MG63 (cell line): ENCODE measurements at places on chromosomes 3 and 15. TPM values are rescaled to one million over a fixed set of nuclear protein-coding genes. Genes with fewer than 3 reads are reported as not detected.

GRCh38 chr3:46124216-46125177, 83.6 kb downstream of the CCR1 start:
- no peak for DNase-seq

DNA sequence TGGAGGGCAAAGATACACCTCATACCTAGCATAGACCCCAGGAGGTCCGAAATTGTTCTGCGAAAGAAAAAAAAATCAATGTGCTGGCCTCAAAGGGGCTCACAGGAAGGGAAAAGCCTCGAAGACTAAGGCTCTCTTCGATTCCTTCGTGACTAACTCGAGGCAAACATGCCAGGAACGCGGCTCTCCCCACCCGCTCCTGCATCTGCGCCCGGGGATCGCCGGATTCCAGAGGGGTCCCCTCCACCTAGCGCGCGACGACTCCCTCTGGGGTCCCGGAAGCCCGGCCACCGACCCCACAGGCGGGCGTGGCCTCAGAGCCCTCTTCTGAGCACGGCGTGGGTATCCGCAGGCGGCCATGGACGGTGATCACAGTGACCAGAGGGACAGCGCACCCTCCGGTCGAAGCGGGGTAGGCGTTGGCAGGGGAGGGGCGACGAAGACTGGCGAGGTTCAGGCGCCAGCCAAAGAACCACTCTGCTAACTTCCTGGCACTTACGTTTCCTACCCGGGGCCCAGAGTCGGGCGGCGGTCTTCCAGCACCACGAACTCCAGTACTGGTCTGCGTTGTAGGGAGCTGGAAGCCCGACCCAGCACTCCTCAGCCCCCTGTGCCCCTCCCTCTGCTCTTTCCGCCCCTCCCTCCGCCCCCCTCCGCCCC, 515 bp upstream of the EIF3J start:
- peak; percentile 92 for DNase-seq

GRCh38 chr3:42412526-42413155, 2.2 kb upstream of the LYZL4 start:
- DNase-seq = no peak

The MFSD1 gene
- 122 and 152 TPM in 2 replicates for total RNA-seq

The ARGFX gene
- total RNA-seq = not detected in 2 replicates

The CCDC80 gene
- 240 and 268 TPM in 2 replicates for total RNA-seq

- DNase-seq = no peak
These were observed 74.9 kb downstream of the DAPK2 start for GRCh38 chr15:63971427-63971805.

DNA sequence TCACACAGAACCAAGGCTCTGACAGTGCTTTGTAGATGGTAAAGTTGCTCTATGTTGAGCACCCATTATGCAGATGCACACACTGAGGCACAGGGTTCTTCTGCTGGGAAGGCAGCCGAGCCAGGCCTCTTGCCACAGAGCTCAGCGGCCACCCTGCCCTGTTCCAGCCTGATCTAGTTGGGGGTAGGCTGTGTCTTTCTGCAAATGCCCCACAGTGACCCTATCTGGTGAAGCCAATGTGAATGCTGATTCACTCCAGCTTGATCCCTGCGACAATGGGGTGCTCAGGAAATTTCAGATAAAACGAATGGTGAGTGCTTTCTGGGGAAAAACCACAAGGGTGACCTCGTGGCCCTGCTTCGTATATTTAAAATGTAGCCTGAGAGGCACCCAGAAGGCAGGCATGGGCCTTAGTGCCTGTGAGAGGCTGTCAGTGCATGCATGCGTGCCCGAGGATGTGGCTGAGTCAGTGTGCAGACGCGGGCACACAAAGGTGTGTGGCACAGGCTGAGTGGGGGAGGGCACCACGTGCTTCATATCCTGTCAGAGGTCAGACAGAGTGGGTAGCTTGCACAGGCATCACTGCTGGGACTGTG, 85.7 kb downstream of the ATP2B2 start:
- DNase-seq = no peak

The NEK11 gene
- total RNA-seq = 10.1 and 10.5 TPM in 2 replicates

The CEP97 gene
- 9.7 and 11.0 TPM in 2 replicates for total RNA-seq

The MCTP2 gene
- 2.6 and 10.1 TPM in 2 replicates for total RNA-seq

DNA sequence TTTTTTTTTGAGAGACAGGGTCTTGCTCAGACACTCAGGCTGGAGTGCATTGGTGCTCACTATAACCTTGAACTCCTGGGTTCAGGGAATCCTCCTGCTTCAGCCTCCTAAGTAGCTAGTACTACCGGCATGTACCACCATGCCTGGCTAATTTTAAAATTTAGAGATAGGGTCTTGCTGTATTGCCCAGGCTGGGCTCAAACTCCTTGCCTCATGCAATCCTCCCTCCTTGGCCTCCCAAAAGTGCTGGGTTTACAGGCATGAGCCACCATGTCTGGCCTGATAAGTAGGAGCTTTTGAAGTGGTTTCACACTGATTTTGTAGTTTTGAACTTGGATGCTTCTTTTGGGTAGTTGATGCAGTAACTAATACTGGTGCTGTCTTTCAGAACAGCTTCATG, 7.8 kb downstream of the MAP2K1 start:
- DNase-seq = no peak

- no peak for DNase-seq
These were observed 28.9 kb upstream of the OCA2 start for GRCh38 chr15:28128031-28128430.

The TMEM266 gene
- total RNA-seq = 0.13 TPM in 1 of 2 replicates, not detected in the other

DNA sequence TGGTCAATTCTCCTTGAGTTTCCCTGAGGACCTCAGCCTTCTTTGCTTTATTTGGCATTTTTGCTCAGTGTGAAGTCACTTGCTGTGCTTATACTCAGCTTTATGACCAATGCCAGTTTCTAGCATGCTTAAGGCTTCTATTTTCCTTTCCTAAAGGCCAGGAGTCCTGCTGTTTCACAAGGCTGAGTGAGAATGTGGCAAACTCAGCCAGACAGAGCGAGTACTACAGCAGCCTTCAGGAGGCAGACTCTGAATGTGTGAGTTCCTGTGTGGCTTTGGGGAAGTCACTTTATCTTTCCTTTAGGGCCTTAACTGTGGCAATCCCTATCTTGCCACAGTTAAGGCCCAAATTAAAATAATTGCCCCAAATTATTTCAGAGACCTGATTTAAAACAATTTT, 213.2 kb upstream of the MRPL3 start:
- peak; percentile 14 for DNase-seq

DNA sequence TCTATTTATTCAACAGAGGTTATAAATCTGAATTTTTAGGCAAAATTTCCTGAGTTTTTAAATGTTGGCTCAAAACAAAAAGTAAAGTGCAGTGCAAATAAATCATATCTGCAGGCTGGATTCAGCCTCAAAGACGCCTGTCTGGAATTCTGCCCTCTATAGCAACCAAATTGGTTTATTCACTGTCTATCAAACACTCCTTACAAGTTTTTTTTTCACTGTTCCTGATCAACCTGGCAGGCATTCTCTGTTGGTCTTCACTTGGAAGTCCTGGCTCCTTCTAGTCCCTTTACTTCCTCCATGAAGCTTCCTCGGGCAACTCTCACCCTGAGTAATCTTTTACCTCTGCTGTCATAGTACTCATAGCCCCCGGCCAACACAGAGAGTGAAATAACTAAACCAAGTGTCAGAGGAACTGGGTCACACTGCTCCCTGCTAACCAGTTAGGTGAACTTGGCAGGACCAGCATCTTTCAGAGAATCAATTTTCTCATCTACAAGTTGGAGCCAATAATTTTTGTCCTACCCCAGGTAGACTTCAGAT, 36.8 kb upstream of the TIPARP start:
- DNase-seq = no peak

DNA sequence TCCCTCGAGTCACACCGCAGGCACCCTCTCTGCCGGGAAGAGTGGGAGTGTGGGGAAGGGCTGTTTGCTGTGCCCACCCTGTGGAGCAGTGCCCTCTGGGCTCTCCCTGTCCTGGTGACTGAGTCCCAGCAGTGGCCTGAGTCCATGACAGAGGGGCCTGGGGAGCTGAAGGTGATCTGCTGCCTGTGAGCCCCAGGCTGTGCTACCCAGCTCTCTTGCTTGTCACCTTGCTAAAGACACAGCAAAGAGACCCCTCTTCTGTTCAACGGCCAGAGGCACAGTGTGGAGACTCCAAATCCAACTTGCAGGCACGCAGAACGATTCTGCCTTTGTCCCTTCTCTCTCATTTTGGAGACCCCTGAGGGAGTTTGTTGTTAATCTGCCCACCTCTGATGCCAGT, 232.6 kb downstream of the OPA1 start:
- no peak for DNase-seq

DNA sequence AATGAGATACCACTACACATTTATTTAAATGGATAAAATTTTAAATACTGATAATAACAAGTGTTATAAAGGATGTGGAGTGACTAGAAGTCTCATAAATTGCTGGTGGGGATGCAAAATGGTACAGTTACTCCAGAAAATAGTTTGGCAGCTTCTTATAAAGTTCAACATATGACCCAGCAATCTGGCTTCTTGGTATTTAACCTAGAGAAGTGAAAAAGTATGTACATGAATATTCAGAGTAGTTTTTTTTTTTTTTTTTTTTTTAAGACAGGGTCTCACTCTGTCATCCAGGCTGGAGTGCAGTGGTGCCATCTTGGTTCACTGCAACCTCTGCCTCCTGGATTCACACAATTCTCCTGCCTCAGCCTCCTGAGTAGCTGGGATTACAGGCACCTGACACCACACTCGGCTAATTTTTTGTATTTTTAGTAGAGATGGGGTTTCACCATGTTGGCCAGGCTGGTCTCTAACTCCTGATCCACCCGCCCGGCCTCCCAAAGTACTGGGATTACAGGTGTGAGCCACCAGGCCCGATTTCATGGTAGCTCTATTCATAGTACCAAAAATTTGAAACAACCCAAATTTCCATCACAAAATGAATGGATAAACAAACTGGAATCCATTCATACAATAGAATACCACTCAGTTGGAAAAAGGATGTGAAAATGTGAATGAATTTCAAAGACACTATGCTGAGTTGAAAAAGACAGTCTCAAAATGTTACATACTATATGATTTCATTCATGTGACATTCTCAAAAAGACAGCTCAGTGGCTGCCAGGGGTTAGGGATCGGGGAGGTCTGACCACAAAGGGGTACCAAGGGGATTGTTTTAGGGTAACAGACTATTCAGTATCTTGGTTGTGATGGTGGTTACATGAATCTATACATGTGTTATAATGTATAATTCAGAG, 14.4 kb downstream of the RRP9 start:
- no peak for DNase-seq

- no peak for DNase-seq
These were observed 31.9 kb upstream of the SPRED1 start for GRCh38 chr15:38220606-38221273.
